ENCODE measurements at places on chromosomes 5 and 9. TPM values are rescaled to one million over a fixed set of nuclear protein-coding genes. Genes with fewer than 3 reads are reported as not detected.

CFAP77 gene
- not detected for total RNA-seq

PLAC8L1 gene
- total RNA-seq, result not detected

RNF14 gene
- total RNA-seq, result 57.0 TPM

GHR gene
- 2.1 TPM for total RNA-seq

DNM1 gene
- total RNA-seq, result 1.4 TPM

CDH10 gene
- total RNA-seq, result 0.11 TPM
